ENCODE measurements at places on chromosomes 12 and 14. TPM values are rescaled to one million over a fixed set of nuclear protein-coding genes. Genes with fewer than 3 reads are reported as not detected.

The SLC5A8 gene
- not detected for total RNA-seq

- no peak overlapping the region for H3K4me3 ChIP-seq
- H3K27ac ChIP-seq = no peak overlapping the region
- no peaks in the 10 kb centered on the region for H3K36me3 ChIP-seq
- peaks cover 2% of the 10 kb centered on the region for H3K4me1 ChIP-seq
Observed at GRCh38 chr14:34220921-34221320, 241.1 kb downstream of the SPTSSA start.

The FSCB gene
- not detected for total RNA-seq

GRCh38 chr14:53947094-53947445 lies 9.6 kb downstream of the BMP4 start:
- DNase-seq = no peak
- no peaks in the 10 kb centered on the region for H3K36me3 ChIP-seq
- H3K27ac ChIP-seq = no peak overlapping the region
- no peaks in the 10 kb centered on the region for H3K27me3 ChIP-seq
- H3K4me1 ChIP-seq = no peaks in the 10 kb centered on the region
- peak overlapping the region; percentile 25 for H3K4me3 ChIP-seq

DNA sequence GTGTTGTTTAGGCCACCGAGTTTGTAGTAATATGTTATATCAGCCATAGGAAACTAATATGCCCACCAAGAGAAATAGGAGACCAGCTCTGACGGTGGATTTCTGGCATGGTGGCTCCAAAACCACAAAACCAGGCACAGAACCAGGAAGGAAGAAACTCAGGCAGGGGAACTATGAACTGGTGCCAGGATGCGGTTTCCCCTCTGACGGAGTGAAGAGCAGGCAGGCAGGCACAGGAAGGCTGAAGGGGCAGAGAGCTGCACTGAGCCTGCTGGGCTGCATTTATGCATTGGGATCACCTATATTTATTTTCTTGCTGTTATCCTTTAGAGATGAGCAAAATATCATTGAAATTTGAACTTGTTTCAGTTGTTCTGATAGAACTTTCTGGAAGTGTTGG lies 479.4 kb downstream of the VRK1 start:
- no peaks in the 10 kb centered on the region for H3K4me1 ChIP-seq
- no peak overlapping the region for H3K27ac ChIP-seq
- no peaks in the 10 kb centered on the region for H3K36me3 ChIP-seq
- H3K4me3 ChIP-seq = no peak overlapping the region

DNA sequence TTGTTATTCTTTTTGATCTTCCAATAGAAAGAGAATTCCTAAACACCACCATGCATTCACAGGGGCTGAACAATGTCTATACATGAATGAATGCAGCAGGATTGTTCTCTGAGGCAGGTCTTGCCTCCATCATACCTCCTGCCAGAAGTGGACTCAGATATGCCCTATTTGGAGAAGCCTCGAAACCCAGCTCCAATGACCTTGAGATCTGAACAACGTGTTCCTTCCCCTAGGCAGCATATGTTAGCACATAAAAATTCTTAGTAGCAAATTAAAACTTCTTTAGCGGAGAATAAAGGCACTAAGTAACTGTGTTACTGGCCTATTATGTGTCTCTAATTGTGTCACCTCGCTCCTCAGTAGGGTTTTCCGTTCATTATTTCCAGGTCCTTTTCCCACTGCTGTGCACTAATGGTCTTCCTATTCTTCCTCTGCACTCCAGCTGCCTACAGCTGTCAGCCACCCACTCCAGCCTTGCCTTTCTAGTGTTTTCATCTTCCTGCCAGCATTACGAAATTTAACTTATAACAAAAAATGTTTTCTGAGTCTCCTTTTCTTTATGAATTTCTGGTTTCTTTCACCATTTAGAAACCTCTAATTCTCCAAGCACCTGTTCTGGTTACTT lies 62.6 kb upstream of the IGF1 start:
- H3K4me3 ChIP-seq = no peak overlapping the region
- no peak for DNase-seq
- no peaks in the 10 kb centered on the region for H3K36me3 ChIP-seq
- no peak overlapping the region for H3K27ac ChIP-seq
- H3K27me3 ChIP-seq = no peaks in the 10 kb centered on the region

The PMEL gene
- total RNA-seq = 0.93 TPM

All from aorta (tissue), 5 donors.